ENCODE measurements at places on chromosomes 2 and 18. TPM values are rescaled to one million over a fixed set of nuclear protein-coding genes. Genes with fewer than 3 reads are reported as not detected.
A peak's percentile ranks its signal among the peaks of the same experiment; 100 is the strongest.

NXPH2 gene
- total RNA-seq, result not detected

GRCh38 chr2:85111819-85112281 is 21.3 kb upstream of the TCF7L1 start:
- DNase-seq, result no peak

TRABD2A gene
- 0.50 TPM for total RNA-seq

DNA sequence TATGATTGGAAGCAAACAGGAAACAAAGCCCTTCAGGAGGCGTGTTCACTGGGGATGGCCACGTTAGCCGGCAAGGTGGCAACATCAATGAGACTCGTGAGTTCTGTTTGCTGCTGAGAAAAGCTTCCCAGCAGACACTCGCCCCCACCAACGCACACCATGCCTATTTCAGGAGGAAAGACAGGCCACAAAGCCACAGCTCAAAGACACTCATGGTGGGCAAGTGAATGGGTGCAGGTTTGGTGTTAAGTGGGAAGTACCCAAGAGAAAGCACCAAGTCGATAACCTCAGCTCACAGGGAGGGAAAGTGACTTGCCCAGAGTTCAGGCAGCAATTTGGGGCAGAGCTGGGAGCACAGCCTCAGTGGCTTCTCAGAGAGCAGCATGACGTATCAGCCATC is 10.5 kb upstream of the MTERF4 start:
- no peak for DNase-seq

- no peak for DNase-seq
These were observed 74.3 kb downstream of the NPAS2 start for GRCh38 chr2:100894105-100894795.

SLC38A11 gene
- 0.46 TPM for total RNA-seq

GRCh38 chr2:127072970-127073369 is 34.0 kb downstream of the BIN1 start:
- no peak for DNase-seq

ARHGAP28 gene
- total RNA-seq, result 4.6 TPM

DNA sequence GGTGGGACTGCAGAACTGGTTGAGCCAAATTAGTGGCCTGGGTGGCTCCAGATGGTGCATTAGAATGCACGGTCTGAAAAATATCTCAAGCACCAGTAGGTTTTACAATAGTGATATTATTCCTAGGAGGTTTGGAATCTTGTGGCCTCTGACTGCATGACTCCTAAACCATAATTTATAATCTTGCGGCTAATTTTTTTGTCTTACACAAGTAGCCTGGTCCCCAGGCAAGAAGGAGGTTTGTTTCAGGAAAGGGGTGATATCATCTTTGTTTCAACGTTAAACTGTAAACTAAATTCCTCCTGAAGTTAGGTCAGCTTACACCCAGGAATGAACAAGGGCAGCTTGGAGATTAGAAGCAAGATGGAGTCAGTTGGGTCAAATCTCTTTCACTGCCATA is 98.9 kb upstream of the ARL4C start:
- no peak for DNase-seq

- DNase-seq, result no peak
These were observed 66.9 kb upstream of the CYP26B1 start for GRCh38 chr2:72214429-72215143.

- no peak for DNase-seq
These were observed 377.9 kb downstream of the CMPK2 start for GRCh38 chr2:6487765-6488164.

DNA sequence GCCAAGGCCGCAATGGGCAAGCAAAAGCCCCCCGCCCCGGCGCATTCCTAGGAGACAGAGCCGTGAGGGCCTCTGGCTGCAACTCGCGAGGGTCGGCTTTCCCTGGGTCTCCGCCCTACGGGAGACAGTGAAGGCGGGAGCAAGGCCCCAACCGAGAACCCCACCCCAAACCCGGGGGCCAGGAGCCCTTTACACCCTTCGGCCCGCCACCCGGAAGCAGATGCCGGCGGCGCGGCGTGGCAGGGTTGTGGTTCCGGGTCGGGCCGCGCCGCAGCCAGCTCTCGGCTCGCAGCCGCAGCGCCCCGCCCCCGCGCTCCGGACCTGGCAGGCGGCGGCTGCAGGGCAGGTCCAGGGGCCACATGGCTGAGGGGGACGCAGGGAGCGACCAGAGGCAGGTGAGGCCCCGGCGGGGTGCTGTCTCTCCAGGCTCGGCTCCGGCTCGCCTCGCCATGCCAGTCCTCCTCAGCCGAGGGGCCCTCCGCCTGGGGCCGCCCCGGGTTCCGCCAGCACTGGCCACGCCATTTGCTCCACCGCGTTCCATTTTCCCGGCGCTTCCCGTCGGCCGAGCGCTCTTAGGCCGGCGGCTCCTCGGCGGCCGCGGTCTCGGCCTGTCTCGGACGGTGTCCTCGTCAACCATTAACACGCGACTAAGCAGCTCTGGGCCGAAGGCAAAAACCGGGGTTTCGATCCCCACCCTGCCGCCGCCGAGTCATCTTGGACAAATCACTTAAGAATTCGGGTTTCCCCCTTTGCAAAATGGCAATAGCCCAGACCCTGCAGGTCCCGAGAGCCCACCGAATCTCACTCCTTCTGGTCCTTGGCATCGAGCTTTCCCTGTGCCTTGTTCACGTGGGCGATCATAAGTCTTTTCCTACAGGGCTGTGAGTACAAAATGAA is at the start of gene IMPACT:
IMPACT (plus strand) TSS at position 273 of the 897 bp plus-strand sequence; CDS start at position 360, 87 bp downstream.
- DNase-seq, result peak; percentile 21

MARCHF4 gene
- 17.2 TPM for total RNA-seq

DNA sequence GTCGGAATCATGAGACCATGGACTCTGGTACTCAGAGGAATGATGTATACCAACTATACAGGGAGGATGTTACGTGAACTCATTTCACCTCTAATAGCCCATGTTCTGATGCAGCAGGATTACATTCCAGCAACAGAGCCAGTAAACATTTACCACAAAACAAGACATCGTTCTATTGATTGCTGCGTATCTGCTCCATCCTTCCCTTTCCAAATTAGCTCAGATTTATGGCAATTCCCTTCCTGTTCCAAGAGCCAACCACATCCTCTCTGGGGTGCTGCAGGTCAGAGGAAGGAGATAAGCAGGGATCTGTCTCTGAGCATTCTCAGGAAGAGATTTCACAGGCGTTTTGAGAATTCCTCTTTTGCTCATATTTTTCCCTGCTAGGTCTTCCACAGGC is 98.3 kb downstream of the KLF7 start:
- no peak for DNase-seq

DNA sequence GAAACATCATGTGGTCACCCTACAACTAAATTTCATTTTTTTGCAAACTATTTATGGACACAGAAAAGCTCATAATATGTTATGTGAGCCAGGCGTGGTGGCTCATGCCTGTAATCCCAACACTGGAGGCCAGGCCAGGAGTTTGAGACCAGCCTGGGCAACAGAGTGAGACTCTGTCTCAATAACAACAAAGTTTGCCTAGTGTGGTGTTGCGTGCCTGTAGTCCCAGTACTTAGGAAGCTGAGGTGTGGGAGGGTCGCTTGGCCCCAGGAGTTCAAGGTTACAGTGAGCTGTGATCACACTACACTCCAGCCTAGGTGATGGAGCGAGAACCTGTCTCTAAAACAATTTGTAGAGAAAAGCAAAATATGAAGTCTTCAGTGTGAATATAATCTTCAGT is 5.8 kb downstream of the IAH1 start:
- no peak for DNase-seq

TCF23 gene
- total RNA-seq, result not detected

DNA sequence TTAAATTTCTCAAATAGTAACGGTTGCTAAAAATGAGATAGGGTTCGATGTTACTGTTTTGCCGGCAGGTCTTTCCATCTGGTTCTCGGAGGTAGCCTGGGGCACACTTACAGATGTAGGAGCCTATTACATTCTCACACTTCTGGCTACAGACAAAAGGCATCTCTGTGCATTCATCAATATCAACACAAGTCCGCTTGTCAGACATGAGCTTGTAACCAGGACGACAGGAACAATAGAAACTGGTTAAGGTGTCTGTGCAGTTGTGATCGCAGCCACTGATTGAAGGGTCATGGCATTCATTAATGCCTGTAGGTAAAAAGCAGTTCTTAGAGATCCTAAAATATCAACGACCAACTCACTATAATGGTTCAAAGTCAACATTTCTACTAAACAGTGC is 116.3 kb downstream of the DHRS9 start:
- no peak for DNase-seq

DNA sequence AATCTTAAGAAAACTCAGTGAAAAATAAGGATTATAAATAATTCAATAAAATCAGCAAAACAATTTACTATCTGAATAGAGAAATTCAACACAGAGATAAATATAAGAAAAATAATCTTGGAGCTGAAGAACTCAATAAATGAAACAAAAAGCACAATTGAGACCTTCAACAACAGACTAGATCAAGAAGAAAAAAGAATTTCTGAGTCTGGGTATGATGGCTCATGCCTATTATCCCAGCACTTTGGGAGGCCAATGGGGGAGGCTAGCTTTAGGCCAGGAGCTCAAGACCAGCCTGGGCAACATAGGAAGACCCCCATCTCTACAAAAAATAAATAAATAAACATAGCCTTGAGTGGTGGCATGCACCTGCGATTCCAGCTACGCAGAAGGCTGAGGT is 1295.7 kb upstream of the NRXN1 start:
- no peak for DNase-seq

DNA sequence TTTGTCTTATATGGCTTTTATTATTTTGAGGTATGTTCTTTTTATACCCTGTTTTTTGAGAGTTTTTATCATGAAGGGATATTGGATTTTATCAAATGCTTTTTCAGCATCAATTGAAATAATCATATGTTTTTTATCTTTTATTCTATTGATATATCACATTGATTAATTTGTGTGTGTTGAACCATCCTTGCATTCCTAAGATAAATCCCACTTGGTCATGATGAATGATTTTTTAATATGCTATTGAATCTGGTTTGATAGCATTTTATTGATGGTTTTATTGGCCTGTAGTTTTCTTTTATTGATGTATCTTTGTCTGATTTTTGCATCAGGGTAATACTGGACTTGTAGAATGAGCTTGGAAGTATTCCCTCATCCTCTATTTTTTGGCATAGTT is 160.3 kb downstream of the PLCL1 start:
- DNase-seq, result no peak

PRSS56 gene
- not detected for total RNA-seq

SOS1 gene
- 16.4 TPM for total RNA-seq

DNA sequence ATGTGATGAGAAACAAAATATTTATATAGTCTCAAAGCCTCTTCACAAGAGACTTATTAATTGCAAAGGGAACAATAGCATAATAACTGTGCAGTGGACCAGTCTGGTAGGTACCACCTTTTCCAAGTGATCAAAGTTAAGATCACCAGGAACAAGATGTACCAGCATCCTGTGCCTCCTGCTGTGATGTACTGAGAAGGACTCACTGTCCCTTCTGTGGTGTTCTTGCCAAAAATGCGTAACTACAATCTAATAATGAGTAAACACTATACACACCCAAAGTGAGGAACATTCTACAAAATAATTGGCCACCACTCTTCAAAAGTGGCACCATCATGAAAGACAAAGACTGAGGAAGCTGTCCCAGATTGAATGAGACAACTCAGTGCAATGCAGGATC is 14.5 kb downstream of the GNLY start:
- no peak for DNase-seq
